Activated T-helper 1 cell treated with anti-CD3 and anti-CD28 coated beads, Interleukin-12 subunit alpha, Interleukin-12 subunit beta, Interleukin-2, Interleukin-4 antibody, amounts not matched to agents 30 ng/mL and 10 ng/mL and 1 ng/mL, durations not matched to agents 14 hours and 24 hours and 36 hours (primary cell): ENCODE measurements at places on chromosomes 1 and 21.

DNA sequence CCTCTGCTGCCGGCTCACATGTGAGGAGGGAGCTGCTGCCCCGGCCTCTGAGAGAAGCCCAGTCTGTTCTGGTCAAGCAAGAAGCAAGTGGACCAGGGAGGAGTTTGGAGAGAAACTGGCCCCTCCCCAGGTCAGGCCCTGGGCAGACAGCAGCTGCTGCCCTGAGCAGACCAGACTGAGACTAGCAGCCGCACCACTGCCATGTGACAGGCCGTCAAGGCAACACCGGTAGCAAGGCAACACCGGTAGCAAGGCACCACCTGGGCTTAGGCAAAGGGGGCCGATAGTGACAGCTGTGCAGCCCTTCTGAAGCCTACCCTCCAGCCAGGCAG, 50.3 kb downstream of the ARHGEF16 start:
- DNase-seq, result no peak

DNA sequence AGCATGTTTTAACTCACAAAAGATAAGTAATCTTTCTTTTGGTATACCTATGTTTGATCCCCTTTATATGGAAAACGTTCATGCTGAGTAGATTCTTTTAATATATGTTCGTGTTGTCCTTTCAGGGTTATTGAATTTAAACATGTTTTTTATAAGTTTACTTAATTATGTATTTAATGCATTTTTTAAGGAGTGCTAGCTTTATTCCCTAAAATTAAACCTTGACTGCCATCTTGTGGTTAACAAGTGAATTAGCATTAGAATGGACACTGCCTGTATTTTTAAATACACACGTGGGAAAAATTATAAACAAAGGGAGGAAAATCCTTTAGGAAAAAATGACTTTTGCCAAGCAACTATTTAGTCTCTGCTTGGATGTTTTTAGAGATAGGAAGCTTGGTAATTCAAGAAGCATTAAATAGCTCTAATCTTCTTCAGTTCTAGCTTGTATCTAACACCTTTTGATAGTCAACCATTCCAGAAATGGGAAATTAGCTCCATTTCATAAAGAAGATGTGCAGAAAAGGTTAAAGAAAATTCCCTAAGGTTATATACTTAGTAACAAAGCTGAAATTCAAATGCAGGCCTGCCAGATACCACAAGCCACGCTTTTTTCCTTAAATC, 43.0 kb downstream of the UBE2U start:
- no peak for DNase-seq

- no peak for DNase-seq
These were observed 28.3 kb upstream of the PKN2 start for GRCh38 chr1:88655685-88656299.

- no peak for DNase-seq
These were observed 1.3 kb upstream of the IFNAR2 start for GRCh38 chr21:33228455-33228854.
